ENCODE measurements at places on chromosomes 3 and 15. TPM values are rescaled to one million over a fixed set of nuclear protein-coding genes. Genes with fewer than 3 reads are reported as not detected.

The GATA2 gene
- total RNA-seq = 181 TPM

The PRSS50 gene
- total RNA-seq = 0.14 TPM

The TMCO5A gene
- 2.8 TPM for total RNA-seq

The PLSCR5 gene
- total RNA-seq = not detected

The GOLGA8J gene
- total RNA-seq = not detected

The NR1I2 gene
- not detected for total RNA-seq

GRCh38 chr3:55963601-55964000 lies 476.5 kb upstream of the WNT5A start:
- no peak for DNase-seq

- DNase-seq = no peak
Measured at GRCh38 chr3:35932995-35933394, 293.7 kb downstream of the ARPP21 start.

DNA sequence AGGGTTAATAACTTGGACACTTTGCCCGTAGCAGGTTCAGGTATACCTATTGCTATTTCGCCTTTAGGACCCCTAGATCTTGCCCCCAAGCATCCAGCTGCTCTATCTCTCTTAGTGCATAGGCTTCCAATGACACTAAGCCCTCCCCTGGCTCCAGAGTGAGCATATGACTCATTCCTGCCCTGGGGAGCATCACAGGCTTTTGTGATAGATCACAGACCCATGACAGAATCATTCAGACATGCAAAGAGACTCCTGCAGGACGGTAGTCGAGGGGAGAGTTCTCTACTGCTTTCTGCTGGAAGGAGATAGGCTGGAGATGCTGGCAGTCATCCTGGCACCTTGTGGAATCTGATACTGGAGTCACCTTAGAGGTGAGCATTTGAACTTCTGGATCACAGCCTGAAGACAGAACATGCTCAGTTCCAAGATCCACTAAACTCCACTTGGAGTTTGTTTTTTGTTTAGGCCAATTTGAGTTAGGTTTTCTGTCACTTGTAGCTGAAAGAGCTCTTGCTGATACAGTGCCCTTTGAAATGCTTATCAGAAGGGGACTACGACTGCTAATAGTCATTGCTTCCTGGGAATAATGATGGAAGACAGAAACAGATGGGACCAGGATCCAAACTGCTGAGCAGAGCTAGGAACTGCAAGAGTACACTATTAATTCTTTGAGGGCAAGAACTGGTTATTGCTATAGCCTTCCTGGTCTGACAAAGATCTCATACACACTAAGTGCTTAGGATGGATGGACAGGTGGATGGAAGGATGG lies 11.0 kb downstream of the LYSMD2 start:
- DNase-seq = no peak

- DNase-seq = no peak
Measured at GRCh38 chr15:66019826-66020398, 150.6 kb downstream of the RAB11A start.

- no peak for DNase-seq
Measured at GRCh38 chr3:107387555-107387954, 10.3 kb downstream of the CCDC54 start.

- no peak for DNase-seq
Measured at GRCh38 chr15:41967506-41968206, 4.7 kb downstream of the EHD4 start.

DNA sequence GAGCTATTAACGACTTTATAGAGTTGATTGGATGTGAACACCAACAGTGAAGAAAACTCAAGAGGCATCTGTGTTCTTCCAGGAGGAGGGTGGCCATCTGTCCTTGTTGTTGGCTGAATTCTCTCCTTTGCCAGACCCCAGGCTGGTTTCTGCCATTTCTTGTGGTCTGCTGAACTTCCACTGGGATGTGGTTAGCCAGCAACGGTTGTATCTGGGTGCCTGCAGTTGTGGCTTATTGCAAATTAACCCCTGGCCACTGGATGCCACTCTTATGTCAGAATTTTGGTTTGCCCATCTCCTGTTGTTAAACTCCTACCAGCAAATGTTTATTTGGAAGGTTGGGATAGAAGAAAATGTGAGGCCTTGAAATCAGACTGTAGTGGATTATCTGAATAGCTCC lies 163.6 kb upstream of the TBC1D5 start:
- no peak for DNase-seq

DNA sequence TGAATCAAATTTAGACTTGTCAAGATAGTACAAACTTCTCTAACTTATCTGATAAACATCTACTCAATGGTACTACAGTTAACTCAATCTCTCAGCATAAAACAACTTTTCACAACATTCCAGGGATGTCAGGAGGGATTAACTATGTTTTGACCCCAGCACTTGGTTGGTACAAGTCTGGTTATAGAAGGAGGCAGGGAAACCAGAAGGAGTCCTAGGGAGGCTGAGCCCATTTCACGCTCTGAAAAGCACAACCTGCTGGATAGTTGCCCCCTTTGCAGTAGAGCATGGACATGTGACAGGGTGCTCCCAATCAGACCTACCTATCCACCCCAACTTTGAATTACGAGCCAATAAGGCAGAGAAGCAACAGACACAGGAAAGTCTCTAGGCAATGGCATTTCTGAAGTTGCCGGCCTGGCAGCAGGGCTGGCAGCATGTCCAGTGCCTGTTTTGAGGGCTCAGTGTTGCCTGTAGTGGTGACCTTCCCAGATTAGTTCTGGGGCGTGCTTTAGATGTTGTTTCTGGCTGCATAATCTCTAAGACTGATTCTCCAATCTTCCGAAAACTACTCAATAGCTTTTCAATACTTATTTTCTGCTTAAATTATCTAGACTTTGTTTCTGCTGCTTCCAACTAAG lies 8.2 kb downstream of the ANKUB1 start:
- no peak for DNase-seq

Measured in prostate gland (tissue), 2 donors.